Activated T-helper 1 cell treated with Interleukin-2 at 50 U/mL for 16 hours (primary cell): ENCODE measurements at places on chromosomes 5 and 9.

GRCh38 chr5:115196161-115196560 is 26.5 kb upstream of the TRIM36 start:
- DNase-seq = no peak

- no peak for DNase-seq
Measured at GRCh38 chr9:127762111-127762676, 16.3 kb downstream of the SH2D3C start.

DNA sequence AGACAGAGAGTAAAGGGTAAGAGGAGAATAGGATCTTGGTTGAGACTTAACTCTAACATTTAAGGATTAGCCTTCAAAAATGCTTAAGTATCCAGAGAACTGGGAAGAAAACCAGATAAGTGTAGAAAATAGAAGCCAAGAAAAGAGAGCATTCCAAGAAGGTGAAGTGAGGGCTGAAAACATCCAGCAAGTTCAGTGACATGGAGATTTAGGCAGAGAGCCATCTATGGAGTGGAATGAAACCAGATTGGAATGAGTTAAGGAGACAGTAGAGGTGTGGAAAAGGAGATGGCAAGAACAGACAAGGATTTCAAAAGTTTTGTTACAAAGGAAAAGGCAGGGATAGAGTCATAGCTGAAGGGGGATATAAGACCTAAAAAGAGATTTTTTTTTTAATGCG is 188.1 kb downstream of the TRPM3 start:
- DNase-seq = no peak

DNA sequence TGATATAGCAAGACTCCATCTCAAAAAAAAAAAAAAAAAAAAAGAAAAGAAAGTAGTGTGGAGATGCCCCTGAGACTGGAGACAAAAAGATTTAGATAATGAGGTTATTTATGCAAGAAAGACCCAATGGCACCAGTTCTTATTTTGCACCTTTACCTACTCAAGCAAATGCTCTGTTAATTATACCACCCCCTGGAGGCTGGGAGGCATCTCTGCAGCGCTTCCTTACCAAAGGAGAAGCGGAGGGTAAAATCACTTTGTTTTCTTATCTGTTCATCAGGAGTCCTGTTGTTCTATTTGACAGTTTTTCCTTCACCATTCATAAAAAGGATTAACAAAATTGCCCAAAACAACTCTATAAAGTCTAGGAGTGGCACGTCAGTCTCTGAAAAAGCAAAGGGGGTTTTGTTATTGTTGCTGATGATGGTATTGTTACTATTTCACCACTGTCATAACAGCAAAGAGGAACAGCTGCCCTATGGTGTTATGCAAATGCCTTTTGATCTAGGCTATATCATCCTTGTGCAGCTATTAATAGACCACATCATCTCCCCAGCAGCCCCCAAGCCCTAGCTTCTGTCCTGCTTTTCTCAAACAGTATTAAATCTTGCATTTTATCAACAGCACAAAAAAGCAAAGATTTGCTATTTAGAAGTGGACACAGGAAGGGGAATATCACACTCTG is 174.0 kb downstream of the PALM2AKAP2 start:
- no peak for DNase-seq

DNA sequence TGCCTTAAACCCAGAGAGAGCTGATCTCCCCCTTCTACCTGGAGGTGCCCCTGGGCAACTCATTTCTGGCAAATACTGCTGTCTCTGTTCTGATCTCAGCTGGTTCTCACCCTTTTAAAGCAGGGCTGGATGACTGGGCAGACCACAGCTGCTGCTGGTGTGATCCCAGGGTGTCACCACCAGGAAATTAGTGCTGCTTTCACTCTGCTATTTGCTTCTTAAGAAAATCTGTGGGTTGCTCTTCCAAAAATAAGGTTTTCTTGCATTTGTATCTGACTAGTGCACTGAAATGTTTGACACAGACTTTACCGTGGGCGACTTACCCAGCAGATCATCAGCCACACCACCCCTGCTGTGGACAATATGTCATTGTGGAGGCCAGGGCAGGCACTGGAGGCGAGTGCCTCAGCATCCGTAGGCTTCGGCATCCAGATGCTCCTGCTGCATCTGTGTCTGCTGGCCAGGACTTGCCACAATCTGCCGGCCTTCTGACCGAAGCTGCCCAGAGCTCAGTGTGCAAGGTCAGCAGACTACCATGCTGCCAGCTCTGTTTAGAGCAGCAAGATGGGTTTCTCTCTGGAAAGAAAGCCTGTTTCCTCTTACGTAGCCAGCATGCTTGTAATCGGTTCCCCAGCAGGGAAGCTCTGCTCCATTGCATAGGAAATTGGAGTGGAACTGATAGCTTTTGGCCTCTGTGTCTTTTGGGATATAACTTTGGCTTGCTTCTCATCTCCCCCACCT is 13.6 kb downstream of the ARHGAP26 start:
- DNase-seq = no peak

DNA sequence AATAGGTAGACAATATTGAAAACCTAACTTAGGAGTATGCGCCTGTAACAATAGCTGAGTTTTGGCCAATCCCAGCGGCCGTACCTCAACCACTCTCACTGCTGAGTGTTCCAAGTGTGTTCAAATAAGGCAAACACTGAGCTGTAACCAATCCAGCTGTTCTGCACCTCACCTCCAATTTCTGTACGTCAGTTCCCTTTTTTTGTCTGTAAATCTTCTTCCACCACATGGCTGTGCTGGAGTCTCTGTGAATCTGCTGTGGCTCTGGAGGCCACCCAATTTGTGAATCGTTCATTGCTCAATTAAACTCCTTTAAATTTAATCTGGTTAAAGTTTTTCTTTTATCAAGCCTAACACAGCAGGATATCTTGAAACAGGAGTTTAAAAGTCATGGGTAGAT is 116.3 kb downstream of the SLC28A3 start:
- DNase-seq = no peak

- no peak for DNase-seq
Measured at GRCh38 chr9:82457891-82458290, 469.3 kb downstream of the SPATA31D1 start.

DNA sequence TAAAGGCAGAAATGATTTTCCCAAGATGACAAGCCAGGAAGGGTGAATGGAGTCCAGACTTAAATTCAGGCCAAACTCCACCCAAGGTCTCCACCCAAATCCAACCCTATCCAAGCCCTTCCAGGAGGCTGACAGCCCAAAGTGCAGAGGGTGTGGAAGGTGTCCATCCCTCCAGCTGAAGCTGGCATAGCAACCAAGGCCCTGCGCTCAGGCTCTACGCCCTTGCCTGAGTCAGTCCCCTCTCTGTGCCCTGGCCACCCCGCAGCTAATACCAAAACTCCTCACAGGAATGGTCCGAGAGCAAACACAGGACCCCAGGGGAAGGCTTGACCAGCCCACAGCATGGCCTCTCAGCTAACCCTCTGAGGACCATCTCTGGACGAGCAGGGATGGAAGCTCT is 2.1 kb downstream of the SEPTIN8 start:
- DNase-seq = no peak

- no peak for DNase-seq
Measured at GRCh38 chr5:65769539-65769938, 47.5 kb downstream of the NLN start.

GRCh38 chr9:1007312-1007711 is 30.9 kb downstream of the DMRT3 start:
- no peak for DNase-seq

DNA sequence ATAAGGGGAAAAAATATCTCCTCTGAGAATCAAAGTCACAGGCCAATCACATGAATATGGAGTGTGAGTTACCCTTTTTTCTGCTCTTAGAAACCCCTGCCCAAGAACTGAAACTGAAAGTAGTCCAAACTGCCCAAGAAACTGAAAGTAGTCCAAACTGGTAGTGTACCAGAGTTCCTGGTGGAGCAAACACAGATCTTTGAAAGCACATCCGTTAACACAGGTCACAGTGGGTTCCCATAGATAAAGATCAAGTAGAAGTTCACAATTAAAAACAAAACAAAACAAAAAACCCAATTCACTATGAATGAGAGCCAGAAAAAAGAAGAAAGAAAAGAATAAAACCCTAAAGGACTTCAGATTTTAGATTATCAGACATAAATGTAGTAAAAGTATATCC is 332.4 kb upstream of the EFNA5 start:
- no peak for DNase-seq

- DNase-seq = no peak
Measured at GRCh38 chr5:94192658-94193391, 425.6 kb downstream of the KIAA0825 start.

GRCh38 chr5:159210210-159210661 is 883 bp upstream of the RNF145 start:
- DNase-seq = no peak

- no peak for DNase-seq
Measured at GRCh38 chr9:28120184-28120583, 546.9 kb upstream of the C9orf72 start.

DNA sequence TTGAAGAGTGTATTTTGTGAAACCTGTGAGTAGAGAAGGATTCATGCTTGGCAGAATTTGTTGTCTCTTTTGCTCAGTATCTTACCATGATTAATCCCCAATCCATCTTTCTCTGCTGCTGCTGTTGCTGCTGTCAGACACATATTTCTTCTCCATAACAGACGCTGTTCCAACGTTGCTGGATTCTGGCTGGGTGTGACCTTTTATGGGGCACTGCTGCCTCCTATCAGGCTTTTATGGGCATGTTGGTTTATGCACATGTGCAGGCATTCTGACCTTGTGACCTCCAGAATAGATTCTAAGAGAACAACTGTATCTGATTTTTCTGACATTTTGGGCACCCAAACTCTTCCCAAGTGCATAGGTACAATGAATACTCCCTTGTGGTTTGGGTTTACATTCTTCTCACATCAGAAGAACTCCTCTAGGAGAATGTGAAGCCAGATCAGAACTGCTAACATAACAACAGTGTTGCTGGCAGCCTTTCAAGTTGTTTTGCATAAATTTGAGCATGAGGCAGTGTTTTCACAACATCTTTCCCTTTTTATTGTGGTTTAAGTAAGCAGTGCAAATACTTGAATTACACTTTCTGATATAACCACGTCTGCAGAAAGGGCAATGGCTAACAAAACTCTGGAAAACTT is 9.2 kb upstream of the ISL1 start:
- DNase-seq = no peak

DNA sequence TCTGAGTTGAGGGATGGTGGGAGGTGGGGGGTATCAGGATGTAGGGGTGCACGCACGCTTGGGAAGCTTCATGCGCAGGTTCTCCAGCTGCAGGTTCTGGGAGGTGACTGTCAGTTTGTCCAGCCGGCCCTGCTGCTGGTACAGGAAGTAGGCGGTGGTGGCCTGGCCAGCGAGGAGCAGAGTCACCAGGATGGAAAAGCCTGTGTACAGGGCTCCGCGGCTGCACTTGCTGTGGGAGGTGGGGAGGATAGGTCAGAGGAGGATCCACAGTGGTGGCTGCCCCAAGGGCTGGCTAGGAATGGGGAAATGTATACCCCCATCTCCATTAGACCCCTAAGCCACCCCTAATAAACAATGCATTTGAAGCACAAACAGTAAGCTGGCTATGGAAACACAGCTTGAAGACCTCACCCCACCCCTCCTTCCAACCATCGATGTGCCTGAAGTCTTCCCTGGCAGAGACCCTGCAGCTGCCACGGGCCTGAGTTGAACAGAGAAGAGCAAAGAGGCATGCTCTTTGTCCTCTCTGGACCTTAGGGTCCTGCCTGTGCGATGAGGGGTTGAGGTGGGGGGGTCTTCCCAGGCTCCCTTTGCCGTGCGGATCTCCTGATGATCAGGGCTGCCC is 5.5 kb downstream of the CD74 start:
- DNase-seq = no peak
